8988T (cell line): ENCODE measurements at places on chromosomes 16 and 17.

- no peak for DNase-seq
These were observed 555.8 kb downstream of the RBFOX1 start for GRCh38 chr16:7888411-7888810.

DNA sequence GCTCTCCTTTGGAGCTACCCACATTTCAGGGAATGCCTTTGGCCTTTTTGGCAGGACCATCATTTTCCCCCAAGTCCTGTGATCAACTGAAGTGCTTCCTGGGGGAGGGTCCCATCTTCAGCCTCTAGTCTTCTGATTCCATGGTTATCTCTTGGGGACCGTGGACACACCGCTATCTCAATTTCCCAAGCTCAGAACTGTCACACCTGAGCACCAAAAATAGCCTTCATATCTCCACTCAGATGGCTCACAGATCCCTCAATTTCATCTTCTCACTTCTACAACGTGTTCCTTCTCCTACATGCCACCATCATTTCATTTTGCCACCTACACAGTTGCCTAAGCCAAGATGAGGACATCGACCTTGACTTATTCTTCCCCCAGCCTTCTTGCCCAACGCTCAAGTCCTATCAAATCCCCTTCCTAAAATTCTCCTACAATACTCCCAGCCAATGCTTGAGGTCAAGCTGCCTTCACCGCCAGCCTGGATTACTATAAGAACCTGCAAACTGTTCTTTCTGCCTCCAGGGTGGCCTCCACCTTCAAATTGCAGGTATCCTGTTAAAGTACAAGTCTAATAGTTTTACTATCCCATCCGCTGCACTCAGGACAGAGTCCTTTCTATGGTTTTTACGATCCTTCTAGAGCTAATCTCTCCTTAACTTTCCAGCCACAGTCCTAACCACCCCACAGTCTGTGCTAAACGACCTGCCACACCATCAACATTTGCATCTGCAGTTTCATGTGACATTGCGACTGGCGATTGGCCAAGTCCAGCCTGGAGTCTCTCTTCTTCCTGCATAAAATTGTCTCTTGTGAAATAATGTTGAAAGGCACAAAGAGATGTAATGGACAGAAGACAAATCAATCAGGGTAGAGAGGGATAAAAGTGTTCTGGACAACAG is 6.2 kb downstream of the ATP6V0D1 start:
- DNase-seq: no peak

GRCh38 chr17:80422276-80422675 is 7.3 kb downstream of the ENDOV start:
- DNase-seq: no peak

- no peak for DNase-seq
These were observed 4.6 kb downstream of the PLCD3 start for GRCh38 chr17:45127548-45128300.

DNA sequence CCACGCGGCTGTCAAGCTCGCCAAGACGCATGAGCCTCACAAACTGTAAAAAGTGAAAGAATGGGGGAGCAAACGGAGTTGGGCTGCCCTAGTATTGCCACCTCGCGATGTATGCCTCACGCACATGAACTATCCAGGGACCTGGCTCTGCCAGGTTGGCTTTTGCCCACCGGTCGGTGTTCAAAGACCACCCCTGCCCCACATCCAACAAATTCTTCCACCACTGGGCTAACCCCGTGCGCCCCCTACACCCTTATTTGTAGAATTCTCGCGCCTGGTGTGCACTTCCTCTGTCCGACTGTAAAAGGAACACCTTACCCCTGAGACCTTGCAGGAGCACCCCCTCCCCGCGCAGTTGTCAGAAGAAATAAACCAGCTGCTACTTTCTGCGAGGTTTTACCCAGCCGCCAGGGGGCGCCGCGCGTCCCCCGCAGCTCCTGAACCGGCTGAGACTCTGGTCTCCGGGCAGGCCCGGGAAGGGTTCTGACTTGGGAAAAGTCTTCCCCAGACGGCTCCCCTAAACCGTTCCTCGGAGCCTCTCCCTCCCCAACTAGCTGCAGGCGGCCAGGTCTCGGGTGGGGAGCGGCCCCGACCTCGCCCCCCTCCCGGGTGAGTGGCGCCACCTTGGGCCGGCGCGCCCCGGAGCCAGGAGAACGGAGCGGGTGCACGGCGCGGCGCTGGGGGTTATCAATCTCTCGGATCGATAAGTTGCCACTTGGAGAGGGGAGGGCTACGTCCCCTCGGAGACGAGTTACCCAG is 1.7 kb upstream of the ZNF423 start:
- peak; percentile 99 for DNase-seq

- DNase-seq: peak; percentile 37
These were observed 146.8 kb downstream of the SEC14L1 start for GRCh38 chr17:77287432-77288068.

DNA sequence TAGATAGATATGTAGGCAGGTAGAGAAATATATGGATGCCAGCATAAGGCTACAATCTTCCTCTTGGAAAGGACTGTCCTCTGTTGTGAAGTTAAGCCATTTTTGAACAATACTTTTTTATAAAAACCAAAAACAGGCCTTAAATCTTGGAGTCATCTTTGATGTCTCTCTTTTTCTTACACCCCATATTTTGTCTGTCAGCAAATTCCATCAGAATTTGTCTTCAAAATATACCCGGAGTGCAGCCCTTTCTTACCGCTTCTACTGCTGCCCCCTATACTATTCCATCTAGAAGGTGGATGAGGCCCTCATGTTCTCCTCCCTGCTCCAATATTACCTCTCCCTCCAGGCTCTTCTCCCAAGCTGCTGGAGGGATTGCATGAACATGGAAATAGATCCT is 326.5 kb downstream of the HAPSTR1 start:
- DNase-seq: no peak

- DNase-seq: no peak
These were observed 195.9 kb upstream of the TBX2 start for GRCh38 chr17:61203671-61204131.

- DNase-seq: no peak
These were observed 8.4 kb downstream of the CDH11 start for GRCh38 chr16:65113441-65113840.

DNA sequence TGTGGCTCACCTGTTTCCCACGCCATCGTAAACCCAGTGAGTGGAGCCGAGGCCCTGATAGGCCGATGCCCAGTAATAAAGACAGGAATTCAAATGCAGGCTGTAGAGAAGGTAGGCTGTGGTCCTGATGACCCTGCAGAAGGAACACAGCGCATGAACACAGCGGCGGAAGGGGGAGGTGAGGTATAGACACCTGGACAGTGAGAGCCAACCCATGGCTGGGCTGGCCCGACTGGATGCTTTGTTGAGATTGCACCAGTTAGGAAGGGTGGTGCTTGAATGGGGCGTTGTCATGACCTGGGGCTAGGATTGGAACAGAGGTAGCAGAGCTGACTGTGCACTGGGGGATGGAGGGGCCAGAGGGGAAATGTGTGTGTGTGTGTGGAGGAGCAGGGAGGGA is 59.2 kb downstream of the CNGB1 start:
- DNase-seq: no peak

DNA sequence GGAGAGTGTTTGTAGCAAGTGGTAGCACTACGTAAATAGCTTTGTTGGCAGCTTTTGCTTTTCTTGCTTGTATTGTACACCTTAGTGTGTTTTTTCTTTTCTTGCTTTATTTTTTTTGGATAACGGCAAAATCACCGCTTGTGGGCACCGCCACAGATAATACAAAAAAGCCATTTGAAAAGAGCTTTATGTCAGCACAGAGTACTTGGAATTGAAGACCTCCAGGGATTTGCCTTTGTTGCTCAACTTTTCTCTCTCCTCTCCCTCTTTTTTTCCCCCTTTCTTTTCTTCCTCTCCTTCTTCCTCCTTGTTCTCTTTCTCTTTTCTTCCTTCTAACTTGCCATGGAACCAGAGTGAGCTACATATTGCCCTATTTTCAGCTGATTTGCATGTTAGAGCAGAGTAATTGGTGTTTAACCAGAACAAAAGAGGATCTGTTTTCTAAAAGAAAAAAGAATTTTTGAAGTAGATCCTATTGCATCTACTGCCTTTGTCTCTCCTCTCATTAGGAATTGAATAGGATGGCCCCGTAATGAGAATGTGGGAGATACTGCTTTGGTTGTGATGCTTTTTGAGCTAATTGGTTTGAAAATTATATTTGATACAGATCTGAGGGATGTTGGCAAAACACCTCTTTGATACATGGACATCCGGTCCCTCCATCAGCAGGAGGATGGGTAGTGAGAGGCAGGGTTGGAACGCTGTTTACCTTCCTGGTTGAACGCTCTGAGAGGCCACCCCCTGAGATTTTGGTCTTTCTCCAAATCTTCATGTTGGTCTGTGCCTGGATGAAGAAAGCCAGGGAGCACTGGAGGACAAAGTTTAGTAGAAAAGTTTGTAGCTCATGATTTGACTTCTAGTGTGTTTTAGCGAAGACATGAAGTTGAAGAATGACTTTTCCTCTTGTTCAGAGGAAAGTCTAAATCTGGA is 85.6 kb downstream of the MSI2 start:
- no peak for DNase-seq

GRCh38 chr17:67922503-67922902 is 73.8 kb downstream of the C17orf58 start:
- DNase-seq: no peak

GRCh38 chr16:19858340-19859018 is 26.2 kb downstream of the GPRC5B start:
- no peak for DNase-seq

DNA sequence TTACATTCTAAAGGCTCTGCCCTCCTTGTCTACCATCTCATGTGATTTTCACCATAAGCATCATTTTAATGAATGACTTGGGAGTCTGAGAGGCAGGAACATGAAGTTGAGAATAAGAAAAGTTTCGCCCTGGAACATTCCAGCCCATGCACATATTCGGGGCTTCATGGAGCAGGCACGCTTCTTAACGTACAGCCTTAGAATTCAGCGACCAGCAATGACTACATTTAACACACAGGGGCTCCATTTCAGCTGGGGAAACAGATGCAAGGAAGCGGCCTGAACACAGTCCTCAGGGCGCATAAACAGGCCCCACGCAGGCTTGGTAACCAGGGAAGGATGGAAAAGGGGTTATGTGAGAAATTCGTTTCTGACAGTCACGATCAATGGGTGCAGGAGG is 357.4 kb downstream of the SLC39A11 start:
- DNase-seq: no peak

DNA sequence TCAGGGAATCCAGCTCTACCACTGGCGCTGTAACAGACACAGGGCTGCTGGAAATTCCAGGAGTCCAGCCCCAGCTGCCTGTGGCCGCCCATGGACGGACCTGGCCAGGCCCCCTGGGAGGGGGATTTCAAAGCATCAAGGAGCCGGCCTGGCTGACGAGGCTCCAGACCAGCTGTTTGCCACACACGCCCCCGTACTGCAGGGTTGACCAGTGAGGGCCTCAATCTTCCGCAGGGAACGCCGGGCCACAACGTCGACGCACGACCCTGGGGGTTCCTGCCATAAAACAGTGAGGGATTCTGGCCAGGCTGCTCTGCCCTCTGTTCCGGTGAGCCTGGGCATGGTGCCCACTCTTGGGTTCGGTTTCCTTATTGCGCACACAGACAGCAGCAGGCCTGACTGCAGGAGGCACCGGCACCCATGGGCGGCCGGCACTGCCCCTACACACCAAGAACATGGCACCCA is 3.7 kb downstream of the LMF1 start:
- no peak for DNase-seq

DNA sequence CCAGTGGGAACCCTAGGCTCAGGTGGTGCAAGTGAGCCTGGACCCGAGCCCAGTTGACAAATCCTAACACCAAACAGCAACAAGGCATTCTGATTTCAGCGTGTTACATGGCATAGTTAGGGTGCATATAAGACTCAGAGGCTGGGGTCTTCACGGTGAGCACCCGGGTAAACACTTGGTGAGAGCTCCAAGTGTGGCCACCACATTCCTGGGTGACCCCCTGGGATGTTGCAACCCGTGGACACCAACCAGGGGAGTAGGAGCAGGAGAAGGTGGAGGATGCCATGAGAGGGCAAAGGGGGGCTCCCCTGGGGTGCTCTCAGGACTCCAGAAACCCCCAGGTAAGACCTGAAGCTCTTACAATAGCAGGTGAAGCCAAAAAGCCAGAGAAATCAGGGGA is 69.9 kb upstream of the CDH5 start:
- no peak for DNase-seq

- DNase-seq: no peak
These were observed 20.8 kb downstream of the WDR45B start for GRCh38 chr17:82627405-82627804.

- no peak for DNase-seq
These were observed 592.8 kb upstream of the GOT2 start for GRCh38 chr16:59326955-59327354.

GRCh38 chr17:42308446-42308845 is 20.1 kb downstream of the STAT5A start:
- no peak for DNase-seq

- DNase-seq: no peak
These were observed 50.4 kb upstream of the BCAR1 start for GRCh38 chr16:75301804-75302203.

DNA sequence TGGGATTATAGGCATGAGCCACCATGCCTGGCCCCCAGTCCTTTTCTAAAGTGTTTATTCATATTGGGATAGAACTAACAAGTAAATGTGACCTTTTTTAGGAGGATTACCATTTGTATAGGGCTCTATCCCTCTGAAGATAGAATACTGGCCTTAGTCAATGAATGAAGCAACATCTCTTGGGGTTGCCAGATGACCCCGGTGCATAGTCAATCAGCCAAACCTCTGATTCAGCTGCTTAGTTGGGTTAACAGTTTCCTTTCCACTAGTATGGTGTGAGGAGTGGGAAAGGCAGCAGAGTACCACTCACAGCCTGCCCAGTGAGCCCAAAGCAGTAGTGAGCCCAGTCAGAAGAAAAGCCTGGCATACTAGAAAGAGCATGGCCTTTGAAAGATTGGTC is 94.6 kb upstream of the TBX2 start:
- no peak for DNase-seq

- DNase-seq: no peak
These were observed 1.4 kb upstream of the PAQR4 start for GRCh38 chr16:2967721-2968161.

- no peak for DNase-seq
These were observed 230.1 kb downstream of the SLC39A11 start for GRCh38 chr17:72862276-72862999.

DNA sequence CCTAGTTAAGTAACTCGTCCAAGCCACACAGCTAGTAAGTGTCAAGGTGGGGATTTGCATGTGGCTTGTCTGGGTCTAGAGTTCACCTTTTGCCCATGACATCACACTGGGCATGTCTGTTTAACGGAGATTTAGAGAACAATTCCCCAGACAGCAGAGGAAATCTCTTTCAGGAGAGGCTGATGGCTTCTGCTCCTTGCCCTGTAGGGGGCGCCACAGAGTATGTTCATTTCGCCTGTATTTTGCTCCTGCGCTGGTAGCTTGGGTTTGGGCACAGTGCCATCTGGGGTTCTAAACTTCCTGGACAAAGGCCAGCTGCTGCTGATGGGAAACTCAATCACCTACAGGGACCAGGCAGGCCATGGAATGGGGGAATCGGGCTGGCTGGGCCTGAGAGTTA is 20.4 kb downstream of the OTOA start:
- DNase-seq: no peak

- DNase-seq: no peak
These were observed 5.7 kb upstream of the BANP start for GRCh38 chr16:87945351-87946042.

- no peak for DNase-seq
These were observed 13.1 kb downstream of the BCAR1 start for GRCh38 chr16:75238132-75238852.

GRCh38 chr17:46144246-46144645 is 49.0 kb downstream of the KANSL1 start:
- no peak for DNase-seq

GRCh38 chr16:22665803-22666202 is 148.2 kb upstream of the HS3ST2 start:
- DNase-seq: no peak

GRCh38 chr17:27318228-27318627 is 24.3 kb downstream of the WSB1 start:
- DNase-seq: no peak
